ENCODE measurements at places on chromosomes 2 and 18.

- no peak for DNase-seq
These were observed 7.8 kb upstream of the GPR55 start for GRCh38 chr2:230932556-230933511.

GRCh38 chr2:195500879-195501278, 156.1 kb upstream of the SLC39A10 start:
- no peak for DNase-seq

DNA sequence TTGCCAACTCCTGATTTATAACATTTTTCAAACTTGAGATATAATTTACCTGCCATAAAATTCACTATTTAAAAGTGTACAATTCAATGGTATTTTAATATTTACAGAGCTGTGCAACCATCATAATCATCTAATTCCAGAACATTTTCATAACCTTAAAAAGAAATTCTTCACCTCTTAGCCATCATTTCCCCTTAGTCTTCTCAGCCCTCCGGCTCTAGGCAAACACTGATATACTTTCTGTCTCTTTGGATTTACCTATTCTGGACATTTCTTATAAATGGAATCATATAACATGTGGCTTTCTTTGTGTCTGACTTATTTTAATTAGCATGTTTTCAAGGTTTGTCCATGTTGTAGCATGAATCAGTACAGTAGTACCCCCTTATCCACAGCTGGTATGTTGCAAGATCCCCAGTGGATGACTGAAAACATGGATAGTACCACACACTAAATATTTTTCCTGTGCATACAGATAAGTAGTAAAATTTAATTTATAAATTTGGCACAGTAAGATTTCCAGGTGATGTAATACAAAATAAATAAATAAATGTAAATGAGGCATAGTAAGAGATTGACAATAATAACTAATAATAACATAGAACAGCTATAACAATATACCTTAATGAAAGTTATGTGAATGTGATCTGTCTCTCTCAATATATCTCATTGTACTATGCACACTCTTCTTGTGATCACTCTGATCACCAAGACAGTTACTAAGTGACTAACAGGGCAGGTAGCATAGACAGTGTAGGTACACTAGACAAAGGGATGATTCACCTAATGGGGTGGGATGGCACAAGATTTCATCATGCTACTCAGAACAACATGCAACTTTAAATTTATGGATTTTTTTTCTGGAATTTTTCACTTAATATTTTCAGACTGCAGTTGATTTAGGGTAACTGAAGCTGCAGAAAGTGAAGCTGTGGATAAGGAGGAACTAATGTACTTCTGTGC, 73.1 kb downstream of the RAB3GAP1 start:
- DNase-seq, result no peak

DNA sequence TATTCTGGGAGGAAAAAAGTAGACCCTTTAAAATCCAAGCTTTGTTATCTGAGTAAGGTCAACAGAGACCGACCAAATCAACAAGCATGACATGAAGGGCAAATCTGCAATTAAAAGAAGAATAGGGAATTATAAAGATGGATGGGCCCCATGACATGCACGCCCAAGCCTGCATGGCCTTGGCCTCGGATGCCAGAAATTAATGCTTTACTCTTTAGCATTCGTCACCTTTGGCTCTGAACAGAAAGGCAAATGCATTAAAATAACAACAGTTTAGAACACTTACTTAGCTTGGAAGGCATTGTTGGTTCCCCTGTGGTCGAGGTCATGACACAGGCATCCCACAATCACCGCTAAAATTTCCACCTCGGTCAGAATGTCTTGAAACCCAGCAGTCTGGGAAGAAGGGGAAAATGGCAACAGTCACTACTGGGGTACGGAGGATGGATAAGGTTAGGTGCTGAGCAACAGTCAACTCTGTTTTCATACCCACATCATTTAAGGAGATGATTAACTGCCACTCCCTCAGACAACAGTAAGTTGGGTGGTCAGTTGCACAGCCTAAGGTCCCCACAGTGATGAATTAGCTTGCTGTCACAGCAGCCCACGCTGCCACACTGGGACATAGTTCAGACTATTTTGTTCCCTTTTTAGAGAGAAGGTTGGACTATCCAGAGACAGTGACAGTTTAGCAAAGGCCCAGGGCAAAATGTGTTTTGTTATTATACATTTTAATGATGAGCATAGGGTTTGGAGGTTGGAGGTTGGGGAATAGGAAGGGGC, 319.1 kb downstream of the AGPS start:
- DNase-seq, result no peak

Measured in stimulated activated CD8-positive, alpha-beta memory T cell treated with anti-CD3 and anti-CD28 coated beads, Interleukin-4, amount 100 ng/mL, for 1 hour (primary cell).